NCI-H1436 (cell line): ENCODE measurements at places on chromosomes 6 and 20.

GRCh38 chr6:39077882-39078594, 29.5 kb downstream of the GLP1R start:
- no peak for DNase-seq

DNA sequence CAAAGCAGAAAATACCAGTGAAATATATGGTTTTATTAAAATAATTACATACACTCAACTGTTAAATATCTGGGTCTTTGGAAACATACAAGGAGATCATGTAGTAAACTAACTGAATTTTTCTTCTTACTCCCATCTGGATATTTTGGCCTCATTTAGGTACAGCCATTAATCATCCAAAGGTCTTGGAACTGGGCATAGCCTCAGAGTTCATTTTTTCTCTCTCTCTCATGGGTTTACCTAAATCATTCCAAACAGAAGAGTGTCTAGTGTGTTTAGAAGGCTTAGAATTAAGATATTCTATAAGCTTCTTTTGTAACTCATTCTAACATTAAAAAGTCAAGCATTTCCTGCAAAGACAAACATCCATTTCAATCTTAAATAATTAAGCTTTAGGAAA, 79.4 kb downstream of the HMGCLL1 start:
- DNase-seq: no peak

GRCh38 chr6:46476301-46476700, 14.9 kb downstream of the RCAN2 start:
- DNase-seq: no peak

DNA sequence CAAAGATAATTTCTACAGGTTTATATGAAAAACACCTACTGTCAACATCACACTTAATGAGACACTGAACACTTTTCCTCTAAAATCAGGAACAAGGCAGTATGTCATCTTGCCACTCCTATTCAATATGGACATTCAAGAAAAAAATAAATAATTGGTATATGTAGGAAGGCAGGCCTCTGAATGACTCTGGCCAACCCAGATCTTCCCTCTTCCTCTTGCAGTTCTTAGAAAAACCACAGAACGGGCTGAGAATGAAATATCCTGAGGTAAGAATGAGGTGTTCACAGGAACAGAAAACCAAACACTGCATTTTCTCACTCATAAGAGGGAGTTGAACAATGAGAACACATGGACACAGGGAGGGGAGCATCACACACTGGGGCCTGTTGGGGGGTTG, 1207.2 kb upstream of the CITED2 start:
- no peak for DNase-seq

DNA sequence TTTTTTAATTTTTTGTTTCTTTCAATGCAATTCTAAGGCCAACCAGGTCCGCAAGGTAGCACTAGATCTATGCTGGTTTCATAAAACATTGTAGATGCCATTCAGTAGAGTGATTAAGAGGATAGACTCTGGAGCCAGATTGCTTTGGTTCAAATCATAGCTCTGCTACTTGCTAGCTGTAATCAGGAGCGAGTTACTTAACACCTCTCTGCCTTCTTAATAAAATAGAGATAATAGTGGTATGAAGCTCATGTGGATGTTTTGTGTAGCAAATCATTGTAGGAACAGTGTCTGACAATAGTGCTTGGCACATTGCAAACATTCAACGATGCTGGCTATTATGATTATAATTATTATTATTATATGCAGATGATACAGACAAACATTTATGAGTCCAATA, 164.9 kb downstream of the LAMA2 start:
- DNase-seq: no peak

DNA sequence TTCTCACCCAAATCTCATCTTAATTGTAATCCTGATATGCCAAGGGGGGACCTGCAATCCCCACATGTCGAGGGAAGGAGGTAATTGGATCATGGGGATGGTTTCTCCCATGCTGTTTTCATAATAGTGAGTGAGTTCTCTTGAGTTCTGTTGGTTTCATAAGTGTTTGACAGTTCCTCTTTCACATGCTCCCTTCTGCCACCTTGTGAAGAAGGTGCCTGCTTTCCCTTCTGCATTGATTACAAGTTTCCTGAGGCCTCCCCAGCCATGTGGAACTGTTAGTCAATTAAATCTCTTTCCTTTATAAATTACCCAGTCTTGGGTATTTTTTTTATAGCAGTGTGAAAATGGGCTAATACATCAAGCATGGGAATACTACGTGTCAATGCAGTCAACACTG, 925.0 kb upstream of the MAN1A1 start:
- no peak for DNase-seq

DNA sequence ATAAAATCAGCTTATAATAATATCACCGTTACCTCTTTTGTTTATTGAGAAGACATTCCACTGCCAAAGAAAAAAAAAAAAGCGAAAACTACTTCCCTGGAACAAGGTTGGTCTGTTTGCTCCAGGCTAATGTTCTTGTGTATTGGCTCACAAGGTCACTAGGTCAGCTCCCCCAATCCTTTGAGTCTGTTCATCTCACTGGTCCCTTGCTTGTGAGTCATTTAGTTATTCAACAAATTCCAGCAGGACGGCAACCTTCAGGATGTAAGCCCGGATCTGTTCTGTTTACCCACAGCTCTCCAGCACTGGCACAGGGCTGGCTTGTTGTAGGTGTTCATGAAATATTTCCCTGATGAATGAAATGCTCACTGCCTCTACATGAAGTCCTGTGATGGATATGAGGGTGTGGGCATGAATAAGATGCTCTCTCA, 3.3 kb downstream of the ARHGAP40 start:
- DNase-seq: no peak

DNA sequence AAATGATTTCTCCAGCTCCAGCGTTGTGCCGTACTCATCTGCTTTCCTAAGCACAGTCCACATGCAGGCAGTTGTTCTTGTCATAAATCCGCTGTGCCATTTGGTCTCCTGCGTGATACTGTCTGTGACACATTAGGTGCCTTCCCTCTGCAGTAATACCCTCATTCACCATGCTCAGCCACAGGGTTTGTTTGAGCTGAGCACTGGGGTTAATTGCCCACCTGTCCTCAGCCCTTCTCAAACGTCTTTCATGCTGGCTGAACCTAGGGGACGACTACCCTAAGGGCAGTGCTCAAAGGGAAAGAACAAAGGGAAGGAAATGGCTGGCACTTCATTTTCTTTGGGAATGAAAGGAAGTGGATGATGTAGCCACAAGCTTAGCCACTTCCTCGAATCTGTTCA, 64.2 kb upstream of the MYLIP start:
- DNase-seq: peak; percentile 58

GRCh38 chr20:33933469-33933909, 60.2 kb upstream of the RALY start:
- DNase-seq: peak; percentile 5

- DNase-seq: no peak
These were observed 62.0 kb upstream of the SIRPA start for GRCh38 chr20:1833216-1833615.

GRCh38 chr6:166955865-166956443, 396 bp downstream of the RNASET2 start:
- peak; percentile 53 for DNase-seq

GRCh38 chr6:143205991-143206390, 145.3 kb downstream of the AIG1 start:
- DNase-seq: no peak

GRCh38 chr20:21342656-21343345, 39.7 kb downstream of the XRN2 start:
- no peak for DNase-seq

DNA sequence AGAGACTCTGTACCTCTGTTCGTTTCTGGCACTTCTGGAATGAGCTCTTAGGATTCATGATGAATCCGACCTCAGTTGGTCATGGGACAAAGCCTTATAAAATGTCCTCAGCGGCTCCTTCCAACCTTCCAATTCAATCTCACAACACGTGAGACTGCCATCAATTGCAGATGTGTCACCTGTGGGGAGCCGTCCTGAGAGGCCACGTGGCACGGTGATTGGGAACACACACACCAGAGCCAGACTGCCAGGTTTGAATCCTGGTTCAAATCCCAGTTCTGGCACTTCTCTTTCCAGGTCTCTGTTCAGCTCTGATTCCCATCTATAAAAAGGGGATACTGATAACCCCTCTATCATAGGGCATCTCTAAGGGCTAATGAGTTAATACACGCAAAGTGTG, 124.5 kb downstream of the ANKRD60 start:
- no peak for DNase-seq
